ENCODE measurements at places on chromosomes 12 and 14.

DNA sequence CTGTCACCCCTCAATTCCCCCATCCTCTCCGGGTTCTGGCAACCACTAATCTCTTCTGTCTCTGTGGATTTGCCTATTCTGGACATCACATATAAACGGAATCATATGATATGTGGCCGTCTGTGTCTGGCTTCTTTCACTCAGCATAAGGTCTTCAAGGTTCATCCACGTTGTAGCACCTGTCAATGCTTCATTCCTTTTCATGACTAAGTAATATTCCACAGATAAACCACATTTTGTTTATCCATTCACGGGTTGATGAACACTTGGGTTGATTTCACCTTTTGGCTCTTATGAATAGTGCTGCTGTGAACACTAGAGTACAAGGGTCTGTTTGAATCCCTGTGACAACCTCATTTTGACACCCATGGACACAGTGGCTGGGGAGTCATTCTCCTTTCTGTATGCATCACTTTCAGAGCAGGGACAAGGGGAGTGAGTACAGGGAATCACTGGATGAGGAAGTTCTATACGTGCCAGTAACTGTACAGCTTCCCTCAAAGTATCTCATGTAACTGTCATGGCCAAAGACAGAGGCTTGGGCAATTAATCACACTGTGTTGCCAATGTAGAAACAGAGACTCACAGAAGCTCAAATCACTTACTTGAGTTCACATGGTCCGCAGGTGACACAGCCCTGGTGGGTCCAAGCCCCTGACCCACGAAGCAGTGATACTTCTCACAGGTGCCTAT, 10.9 kb upstream of the TESC start:
- no peak for DNase-seq

GRCh38 chr12:90910958-90911357, 44.0 kb downstream of the CCER1 start:
- no peak for DNase-seq

DNA sequence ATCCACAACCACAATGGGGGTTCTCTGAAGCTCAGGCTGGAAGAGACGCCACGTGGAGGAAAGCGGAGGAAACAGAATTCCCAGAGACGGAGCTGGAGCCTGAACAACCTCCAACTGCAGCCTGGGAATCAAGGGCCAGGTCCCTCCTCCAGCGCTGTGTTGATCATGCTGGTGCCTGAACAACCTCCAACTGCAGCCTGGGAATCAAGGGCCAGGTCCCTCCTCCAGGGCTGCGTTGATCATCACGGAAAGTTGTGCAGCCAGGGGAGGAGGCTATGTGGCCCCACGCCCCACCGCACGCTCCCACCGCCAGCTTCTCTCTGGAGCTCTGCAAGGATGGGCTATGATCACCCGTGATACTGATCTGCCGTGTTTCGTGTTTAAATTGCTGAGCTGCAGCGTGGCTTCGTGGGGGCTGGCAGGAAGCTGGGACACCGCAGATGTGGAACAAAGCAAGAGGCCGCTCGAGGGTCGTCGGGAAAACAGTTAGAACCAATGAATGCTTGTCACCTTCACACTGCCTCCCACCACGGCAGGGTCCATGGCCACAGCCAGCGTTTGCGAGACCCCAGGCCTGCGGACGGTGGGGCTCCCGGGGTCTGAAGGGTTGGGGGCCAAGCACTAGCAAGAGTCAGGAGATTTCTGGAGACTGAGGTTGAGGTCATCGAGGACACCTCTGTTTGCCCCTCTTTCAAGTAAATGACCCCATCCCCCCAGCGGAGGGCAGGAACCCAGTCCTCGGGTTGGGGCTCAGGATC, 51.8 kb upstream of the FBRSL1 start:
- DNase-seq = no peak

GRCh38 chr12:90953956-90954421, 987 bp downstream of the CCER1 start:
- no peak for DNase-seq

DNA sequence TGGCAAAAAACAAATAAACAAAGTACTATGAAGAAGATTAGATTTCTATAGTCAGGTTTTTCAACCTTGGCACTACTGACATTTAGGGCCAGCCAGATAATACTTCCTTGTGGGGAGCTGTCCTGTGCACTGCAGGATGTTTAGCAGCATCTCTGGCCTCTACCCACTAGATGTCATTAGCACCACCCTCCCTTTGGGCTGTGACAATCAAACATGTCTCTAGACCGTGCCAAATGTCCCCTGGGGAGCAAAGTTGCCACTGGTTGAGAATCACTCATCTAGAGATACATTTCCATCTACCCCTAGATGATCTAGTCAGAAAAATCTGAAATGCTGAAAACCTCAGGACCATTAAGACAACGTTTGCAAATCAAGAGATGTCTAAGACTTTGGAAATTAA, 29.9 kb downstream of the SRRM4 start:
- DNase-seq = no peak

- DNase-seq = no peak
Measured at GRCh38 chr12:102776041-102776440, 141.0 kb downstream of the PAH start.

DNA sequence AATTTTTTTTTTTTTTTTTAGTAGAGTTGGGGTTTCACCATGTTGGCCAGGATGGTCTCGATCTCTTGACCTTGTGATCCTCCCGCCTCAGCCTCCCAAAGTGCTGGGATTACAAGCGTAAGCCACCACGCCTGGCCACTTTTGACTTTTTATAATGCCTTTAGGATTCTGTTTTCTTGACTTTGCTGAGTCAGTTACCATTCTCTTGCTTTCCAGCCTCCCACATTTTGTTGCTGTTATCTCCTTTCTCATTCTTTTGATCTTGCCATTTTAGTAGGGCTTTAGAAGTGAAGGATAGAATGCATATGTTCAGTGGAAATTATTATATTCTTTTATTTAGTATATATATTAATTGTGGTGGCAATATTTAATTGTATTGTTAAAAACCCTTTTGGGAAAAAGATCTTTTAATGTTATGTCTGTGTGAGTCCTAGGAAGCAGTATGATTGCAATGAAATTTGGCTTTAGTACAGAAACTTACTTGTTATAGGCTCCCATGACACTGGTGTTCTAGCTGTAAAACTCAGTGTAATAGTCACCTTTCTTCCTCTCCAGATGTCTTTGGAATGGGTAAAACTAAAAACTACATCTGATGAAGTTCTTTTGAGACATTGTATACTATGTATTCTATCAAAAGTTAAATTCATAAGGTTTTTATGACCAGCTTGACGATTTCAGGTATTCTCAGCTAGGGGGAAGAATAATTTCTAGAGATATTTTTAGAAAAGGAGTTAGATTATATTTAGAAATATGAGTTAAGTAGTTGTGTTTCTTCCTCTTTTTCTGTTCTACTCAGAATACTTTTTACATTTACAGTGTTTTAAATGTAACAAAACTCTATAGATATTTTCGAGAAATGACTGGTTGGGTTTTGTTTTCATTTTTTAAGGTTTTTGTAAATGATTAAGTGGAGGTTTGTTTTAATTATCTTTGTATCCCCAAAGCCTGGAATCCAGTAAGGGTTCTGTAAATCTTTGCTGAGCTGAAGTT, 74.7 kb downstream of the APAF1 start:
- DNase-seq = no peak

DNA sequence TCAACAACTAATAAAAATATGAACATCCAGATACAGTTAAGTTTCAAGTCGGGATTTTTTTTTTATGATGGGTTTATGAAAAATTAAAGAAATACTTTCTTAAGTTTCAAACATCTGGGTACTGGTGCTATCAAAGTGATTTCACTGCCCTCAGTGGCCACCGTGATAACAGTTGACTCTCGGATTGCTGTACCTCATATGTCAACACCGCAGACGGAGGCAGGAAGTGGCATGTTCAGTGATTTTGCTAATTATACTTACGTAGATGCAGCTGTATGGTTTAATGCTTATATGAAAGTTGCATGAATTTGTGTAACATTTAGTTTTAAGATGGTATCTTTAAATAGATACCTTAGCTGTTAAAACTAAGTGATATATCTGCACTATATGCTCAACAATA, 20.8 kb upstream of the FBLN5 start:
- no peak for DNase-seq

- no peak for DNase-seq
Measured at GRCh38 chr12:10218021-10218420, 5.3 kb downstream of the GABARAPL1 start.

DNA sequence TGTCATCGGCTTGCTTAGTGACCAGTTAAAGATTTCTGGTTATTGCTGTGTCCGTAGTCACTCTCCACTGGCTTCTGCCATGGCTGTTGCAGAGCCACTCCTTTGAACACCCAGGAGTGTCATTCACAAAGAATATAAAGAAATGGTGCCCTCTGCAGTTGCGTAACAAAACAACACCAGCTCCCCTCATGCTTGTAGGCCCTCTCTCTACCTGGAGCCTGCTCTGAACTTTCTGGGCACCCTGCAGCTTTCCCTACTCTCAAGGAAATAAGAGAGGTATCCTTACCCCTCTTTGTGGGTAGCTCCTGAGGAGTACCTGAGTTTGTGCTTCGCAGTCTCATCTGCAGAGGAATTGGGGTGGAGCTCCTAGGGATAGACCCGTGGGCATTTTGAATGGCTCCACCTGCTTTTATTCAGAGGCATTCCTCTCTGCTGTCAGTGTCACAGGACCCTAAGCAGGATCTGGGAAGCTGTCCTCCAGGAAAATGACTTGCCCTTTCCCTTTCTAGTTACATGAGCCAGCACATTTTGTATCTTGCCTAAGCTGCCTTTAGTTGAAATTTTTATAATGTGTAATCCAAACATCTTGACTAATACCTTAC, 97.2 kb upstream of the TMEM260 start:
- DNase-seq = peak; percentile 22

GRCh38 chr12:54047160-54047963, 6.3 kb upstream of the HOXC4 start:
- DNase-seq = no peak

GRCh38 chr14:73859145-73859544, 7.5 kb downstream of the PTGR2 start:
- no peak for DNase-seq

- no peak for DNase-seq
Measured at GRCh38 chr12:25859976-25860375, 98.5 kb upstream of the RASSF8 start.

DNA sequence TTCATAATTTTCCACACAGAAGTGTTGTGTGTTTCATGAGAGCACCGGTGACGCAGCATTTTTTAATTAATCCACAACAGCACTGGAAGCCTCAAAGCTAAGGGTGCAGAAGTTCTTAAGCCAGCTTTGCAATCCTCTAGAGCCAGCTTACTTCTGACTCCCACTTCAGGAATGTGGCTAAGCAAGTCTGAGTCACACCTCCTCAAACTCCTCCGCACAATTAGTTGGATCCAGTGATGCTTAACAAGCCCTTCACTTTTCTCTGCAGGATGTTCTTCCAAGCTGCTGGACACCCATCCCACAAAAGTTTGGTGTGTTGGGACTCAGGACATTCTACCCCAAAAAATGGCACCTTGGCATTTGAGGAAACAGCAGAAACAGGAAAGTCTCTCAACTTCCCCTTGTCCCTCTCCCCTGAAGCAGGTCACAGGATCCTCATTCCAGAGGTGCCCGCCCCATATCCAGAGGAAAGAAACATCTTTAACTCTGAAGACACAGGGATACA, 210.0 kb downstream of the PPM1H start:
- DNase-seq = no peak

- no peak for DNase-seq
Measured at GRCh38 chr12:89899651-89900050, 191.0 kb upstream of the ATP2B1 start.

DNA sequence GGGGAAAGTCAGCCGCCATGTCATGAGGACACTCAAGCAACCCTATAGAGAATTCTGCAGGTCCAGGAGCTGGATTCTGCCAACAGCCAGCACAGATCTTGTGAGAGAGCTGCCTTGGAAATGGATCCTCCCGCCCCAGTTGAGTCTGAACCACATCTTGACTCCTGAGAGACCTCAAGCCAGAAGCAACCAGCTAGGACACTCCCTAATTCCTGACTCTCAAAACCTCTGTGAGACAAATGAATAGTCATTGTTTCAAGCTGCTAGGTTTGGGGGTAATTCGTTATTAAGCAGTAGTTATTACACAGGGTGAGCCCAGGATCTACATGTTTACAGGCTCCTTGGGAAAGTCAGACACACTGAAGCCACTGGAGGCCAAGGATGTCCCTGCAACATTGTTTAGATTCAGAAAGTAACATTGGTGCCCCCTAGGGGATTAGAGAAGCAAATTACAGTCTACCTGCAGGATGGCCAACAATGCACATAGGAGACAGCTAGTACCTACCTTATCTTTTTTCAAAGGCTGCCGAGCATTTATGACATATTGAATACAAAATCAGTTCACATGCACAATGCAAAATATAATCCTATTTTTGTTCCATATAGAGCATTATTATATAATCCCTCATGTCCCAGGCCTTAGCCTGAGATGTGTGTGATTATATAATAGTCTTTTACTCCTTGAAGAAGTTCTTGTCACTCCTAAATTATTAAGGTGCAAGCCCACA, 57.9 kb upstream of the FICD start:
- peak; percentile 65 for DNase-seq

DNA sequence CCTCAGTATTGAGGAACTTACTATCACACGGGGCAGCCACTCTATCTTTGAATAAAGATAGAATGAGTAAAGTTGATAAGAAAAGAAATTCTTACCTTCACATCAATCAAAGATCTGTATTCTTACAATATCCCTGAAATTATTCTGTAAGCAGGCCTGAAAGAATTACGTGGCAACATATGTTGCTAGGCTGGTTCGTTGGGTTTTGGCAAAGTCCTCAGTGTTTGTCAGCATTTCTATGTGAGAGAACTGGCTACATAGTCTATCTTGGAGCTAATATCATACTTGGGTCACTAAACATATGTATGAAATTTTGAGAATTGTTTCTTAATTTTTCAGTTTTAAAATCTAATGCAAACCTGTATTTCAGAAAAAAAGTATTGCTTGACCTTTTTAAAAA, 412.2 kb upstream of the GARIN6 start:
- DNase-seq = no peak

GRCh38 chr14:73295198-73295796, 58.0 kb downstream of the PAPLN start:
- DNase-seq = peak; percentile 51

GRCh38 chr14:58969951-58970751, 218.3 kb upstream of the DAAM1 start:
- DNase-seq = no peak

DNA sequence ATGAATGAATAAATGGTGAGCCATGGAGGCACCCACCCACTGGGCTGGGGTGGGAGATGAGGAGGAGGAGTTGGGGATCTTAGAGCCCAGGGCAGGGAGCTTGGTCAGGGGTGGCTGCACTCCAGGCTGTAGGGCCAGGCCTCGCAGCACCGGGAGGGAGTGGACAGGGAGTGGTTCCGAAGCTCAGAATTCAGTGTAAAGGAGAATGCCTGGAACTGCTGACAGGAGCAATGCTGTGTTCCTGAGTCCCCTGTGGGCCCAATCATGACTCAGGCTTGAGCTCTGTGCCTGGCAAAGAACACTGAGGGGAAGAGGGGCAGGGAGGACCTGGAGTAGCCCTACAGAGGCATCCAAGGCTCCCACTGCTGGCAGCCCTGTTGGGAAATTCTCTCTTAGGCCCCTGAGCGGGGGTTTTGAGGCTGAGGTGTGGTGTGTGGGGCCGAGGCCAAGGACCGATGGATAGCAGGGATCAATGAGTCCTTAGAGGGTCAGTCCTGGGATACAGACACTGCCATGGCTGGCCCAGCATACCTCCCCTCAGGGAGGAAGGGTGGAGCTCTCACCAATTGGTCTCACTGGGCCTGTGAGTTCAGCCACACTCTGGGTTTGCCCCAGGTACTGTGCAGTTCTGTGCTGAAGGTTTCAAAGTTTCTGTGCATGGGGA, 9.5 kb upstream of the RABGGTA start:
- no peak for DNase-seq

All from COR-L47 (cell line).